ENCODE measurements at places on chromosomes 5 and 9. TPM values are rescaled to one million over a fixed set of nuclear protein-coding genes. Genes with fewer than 3 reads are reported as not detected.
A peak's percentile ranks its signal among the peaks of the same experiment; 100 is the strongest.

DNA sequence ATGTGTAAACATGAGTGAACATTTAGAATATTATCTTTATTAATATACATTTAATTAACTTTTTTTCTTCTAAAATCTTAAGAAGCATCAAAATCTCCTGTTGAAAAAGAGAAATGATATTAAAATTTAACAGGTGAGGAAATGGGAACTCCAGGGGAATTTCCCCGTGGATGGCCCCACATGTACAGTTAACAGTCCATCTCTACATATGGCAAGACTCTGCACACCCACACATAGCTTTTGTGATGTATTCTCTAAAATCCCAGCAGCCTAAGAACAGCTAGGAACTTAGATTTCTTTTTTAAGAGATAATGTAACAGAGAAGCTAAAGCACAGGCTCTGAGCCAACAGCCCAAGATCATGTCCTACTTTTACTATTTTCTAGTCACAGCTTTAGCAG, 556.3 kb upstream of the RGMB start:
- DNase-seq = no peak
- no peak overlapping the region for H3K27ac ChIP-seq
- H3K36me3 ChIP-seq = no peaks in the 10 kb centered on the region
- no peaks in the 10 kb centered on the region for H3K27me3 ChIP-seq
- no peak overlapping the region for H3K4me3 ChIP-seq

DNA sequence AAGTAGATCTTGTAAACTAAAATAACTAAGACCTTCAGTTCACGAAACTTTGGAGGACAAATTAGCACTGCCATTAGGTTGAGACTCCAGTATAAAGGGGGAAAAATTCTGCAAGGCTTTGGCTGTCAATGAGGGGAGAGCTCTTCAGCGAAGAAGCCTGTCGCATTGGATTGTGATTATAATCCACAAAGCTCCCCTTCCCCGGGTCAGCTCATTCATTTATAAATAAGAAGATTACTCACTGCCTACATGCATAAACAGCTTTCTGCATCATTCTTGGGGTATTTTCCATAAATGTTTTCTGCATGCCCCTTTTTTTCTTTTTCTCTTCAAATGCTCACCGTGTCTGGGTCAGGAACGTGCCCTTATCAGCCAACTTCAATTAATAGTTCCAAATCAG, 196.7 kb downstream of the EBF1 start:
- H3K4me1 ChIP-seq = no peaks in the 10 kb centered on the region
- H3K27me3 ChIP-seq = no peaks in the 10 kb centered on the region
- no peak overlapping the region for H3K4me3 ChIP-seq
- no peak for DNase-seq
- no peak overlapping the region for H3K27ac ChIP-seq

- no peaks in the 10 kb centered on the region for H3K4me1 ChIP-seq
- no peak for DNase-seq
- no peak overlapping the region for H3K27ac ChIP-seq
- no peaks in the 10 kb centered on the region for H3K27me3 ChIP-seq
These were observed 195.9 kb downstream of the SLIT3 start for GRCh38 chr5:169104937-169105494.

DNA sequence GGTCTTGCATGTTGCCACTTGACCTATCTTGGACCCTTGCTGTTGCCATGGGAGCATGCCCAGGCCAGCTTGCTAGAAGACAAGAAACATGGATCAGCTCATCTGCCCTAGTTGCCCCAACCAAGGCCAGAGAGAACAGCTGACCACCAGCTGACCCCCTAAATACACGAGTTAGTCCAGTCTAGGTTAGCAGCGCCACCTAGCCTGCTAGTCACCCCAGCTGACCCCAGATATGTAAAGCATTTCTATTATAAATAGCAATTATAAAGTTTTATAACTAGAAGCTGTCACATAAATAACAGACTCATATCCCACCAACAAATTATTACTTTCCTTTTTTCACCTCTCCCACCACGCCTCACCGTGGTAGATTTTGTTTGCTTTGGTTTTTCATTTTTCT, 387.8 kb downstream of the RASEF start:
- H3K27ac ChIP-seq = no peak overlapping the region
- H3K4me3 ChIP-seq = no peak overlapping the region
- H3K4me1 ChIP-seq = no peaks in the 10 kb centered on the region
- no peaks in the 10 kb centered on the region for H3K36me3 ChIP-seq

The CCNJL gene
- total RNA-seq = not detected

DNA sequence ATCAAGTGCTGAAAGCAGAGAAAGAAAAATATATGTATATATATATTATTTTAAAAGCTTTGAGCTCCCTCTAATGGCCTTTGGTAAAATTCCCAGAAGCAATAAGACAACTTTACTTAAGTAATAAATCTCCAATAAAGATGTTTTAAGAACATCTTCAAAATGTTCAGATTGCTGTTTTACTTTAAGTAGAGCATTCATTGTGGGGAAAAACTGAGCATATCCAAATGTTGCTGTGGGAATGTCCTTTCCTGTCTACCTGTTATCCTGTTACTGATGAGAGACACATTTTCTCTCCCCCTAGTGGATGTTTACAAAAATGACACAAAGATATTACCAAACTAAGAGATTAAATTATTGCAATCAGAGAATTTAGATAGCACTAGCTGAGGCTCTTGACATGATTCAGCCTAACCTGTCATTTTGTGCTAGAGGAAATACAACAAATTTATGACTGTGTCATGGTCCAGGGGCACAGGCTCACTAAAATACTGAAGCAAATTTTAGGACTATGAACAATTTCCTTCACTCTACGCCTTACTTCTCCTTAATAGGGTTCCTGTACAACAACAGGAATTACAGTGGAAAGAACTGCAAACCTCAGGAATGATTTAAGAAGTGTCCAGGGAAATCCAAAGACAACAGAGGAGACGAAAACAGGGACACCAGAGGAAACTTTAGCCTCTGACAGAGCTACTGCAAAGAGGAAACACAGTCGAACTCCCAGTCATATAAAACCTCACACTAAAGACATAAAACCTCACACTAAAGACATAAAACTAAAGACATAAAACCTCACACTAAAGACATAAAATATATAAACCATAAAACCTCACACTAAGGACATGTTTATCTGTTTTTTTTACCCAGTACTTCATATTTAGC, 24.3 kb upstream of the PRRC1 start:
- H3K4me1 ChIP-seq = no peaks in the 10 kb centered on the region
- H3K27me3 ChIP-seq = peaks cover 5% of the 10 kb centered on the region

- no peaks in the 10 kb centered on the region for H3K36me3 ChIP-seq
- no peaks in the 10 kb centered on the region for H3K4me1 ChIP-seq
- no peak for DNase-seq
- H3K27me3 ChIP-seq = no peaks in the 10 kb centered on the region
- no peak overlapping the region for H3K27ac ChIP-seq
- H3K4me3 ChIP-seq = no peak overlapping the region
These were observed 457.5 kb downstream of the TMEM232 start for GRCh38 chr5:110268985-110269384.

- peaks cover 3% of the 10 kb centered on the region for H3K4me1 ChIP-seq
- H3K27me3 ChIP-seq = no peaks in the 10 kb centered on the region
- H3K36me3 ChIP-seq = peaks cover 28% of the 10 kb centered on the region
These were observed 28.3 kb downstream of the IARS1 start for GRCh38 chr9:92265154-92265553.

DNA sequence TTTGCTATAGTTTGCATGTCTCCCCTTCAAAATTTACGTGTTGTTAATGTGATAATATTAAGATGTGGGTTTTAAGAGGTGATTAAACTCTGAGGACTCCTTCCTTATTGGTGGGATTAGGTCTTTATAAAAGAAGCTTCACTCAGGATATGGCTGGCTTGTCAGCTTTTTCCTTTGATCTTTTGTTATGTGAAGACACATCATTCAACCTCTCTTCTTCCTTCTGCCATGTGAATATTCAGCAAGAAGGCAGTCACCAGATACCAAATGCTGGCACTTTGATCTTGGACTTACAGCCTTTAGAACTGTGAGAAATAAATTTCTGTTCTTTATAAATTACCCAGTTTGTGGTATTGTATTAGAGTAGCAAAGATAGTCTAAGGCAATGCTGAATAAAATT, 855.9 kb upstream of the CDH10 start:
- no peaks in the 10 kb centered on the region for H3K27me3 ChIP-seq
- no peak overlapping the region for H3K27ac ChIP-seq
- no peak overlapping the region for H3K4me3 ChIP-seq
- no peaks in the 10 kb centered on the region for H3K4me1 ChIP-seq
- no peak for DNase-seq

GRCh38 chr5:96720408-96720807, 58.2 kb downstream of the CAST start:
- H3K27me3 ChIP-seq = no peaks in the 10 kb centered on the region
- no peak for DNase-seq
- peaks cover 3% of the 10 kb centered on the region for H3K36me3 ChIP-seq
- no peak overlapping the region for H3K27ac ChIP-seq
- no peak overlapping the region for H3K4me3 ChIP-seq
- peaks cover 8% of the 10 kb centered on the region for H3K4me1 ChIP-seq

The IRX2 gene
- total RNA-seq = 0.33 TPM

- no peak overlapping the region for H3K27ac ChIP-seq
- no peak for DNase-seq
- no peaks in the 10 kb centered on the region for H3K36me3 ChIP-seq
- H3K27me3 ChIP-seq = no peaks in the 10 kb centered on the region
These were observed 470.4 kb downstream of the ZSWIM6 start for GRCh38 chr5:61802456-61802855.

The IL7R gene
- total RNA-seq = 67.9 TPM

The DAPK1 gene
- total RNA-seq = 18.5 TPM

GRCh38 chr5:10611290-10611689, 47.4 kb downstream of the ANKRD33B start:
- H3K36me3 ChIP-seq = no peaks in the 10 kb centered on the region
- DNase-seq = peak; percentile 39
- no peak overlapping the region for H3K4me3 ChIP-seq
- H3K4me1 ChIP-seq = peaks cover 8% of the 10 kb centered on the region
- H3K27ac ChIP-seq = no peak overlapping the region

- H3K4me1 ChIP-seq = no peaks in the 10 kb centered on the region
- H3K27ac ChIP-seq = no peak overlapping the region
- no peak overlapping the region for H3K4me3 ChIP-seq
- DNase-seq = no peak
- no peaks in the 10 kb centered on the region for H3K27me3 ChIP-seq
- H3K36me3 ChIP-seq = no peaks in the 10 kb centered on the region
These were observed 555.2 kb upstream of the GRAMD2B start for GRCh38 chr5:125868036-125868435.

The MRPL41 gene
- 41.3 TPM for total RNA-seq

DNA sequence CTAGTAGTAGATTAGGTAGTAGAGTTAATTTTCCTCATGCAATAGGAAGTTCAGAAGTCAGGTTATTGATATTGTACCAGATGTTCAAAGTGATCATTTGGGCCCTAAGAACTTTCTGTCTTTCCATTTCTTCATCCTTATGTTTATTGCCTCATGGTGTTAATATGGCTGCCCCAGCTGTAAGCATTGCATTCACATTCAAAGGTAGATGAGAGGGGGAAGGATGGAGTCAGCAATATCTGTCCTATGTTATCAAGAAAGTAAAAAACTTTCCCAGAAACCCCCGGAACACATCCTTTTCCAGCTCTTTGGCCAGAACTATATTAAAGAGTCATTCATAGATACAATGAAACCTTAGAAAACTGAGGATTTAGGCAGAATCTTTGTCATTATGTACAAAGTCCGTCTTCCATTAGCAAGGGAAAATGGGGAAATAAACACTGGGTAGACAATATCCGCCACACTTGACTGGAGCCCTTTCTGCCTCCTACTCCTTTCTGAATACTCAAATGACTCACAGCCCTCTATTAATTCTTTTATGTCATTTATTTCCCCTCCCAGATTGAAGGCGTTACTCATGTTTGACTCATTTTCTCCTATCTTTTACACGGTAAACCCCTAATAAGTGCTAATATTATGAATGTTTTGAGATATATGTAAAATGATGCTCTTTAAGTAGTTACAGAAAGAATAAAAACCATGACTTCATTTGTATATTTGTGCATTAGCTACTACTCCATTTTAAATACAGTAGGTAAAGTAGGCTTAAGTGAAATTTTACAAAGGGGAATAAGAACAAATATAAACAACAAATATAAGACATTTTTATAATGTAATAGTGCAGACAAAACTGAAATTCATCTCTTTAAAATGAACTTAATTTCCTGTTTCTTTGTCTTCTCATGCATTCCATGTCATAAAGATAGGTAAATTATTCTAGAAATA, 127.6 kb downstream of the SLF1 start:
- H3K27me3 ChIP-seq = no peaks in the 10 kb centered on the region
- peak; percentile 11 for DNase-seq
- H3K4me3 ChIP-seq = no peak overlapping the region
- H3K36me3 ChIP-seq = no peaks in the 10 kb centered on the region
- no peak overlapping the region for H3K27ac ChIP-seq
- no peaks in the 10 kb centered on the region for H3K4me1 ChIP-seq

GRCh38 chr9:124443625-124444024, 6.6 kb upstream of the ADGRD2 start:
- H3K36me3 ChIP-seq = no peaks in the 10 kb centered on the region
- H3K27me3 ChIP-seq = no peaks in the 10 kb centered on the region
- H3K4me1 ChIP-seq = no peaks in the 10 kb centered on the region
- H3K27ac ChIP-seq = no peak overlapping the region
- H3K4me3 ChIP-seq = no peak overlapping the region

Measured in fibroblast of lung (primary cell).